ENCODE measurements at places on chromosomes 2 and 18.

- DNase-seq, result no peak
Observed at GRCh38 chr2:58634653-58635370, 393.7 kb upstream of the FANCL start.

- DNase-seq, result no peak
Observed at GRCh38 chr2:219522111-219523030, 8.1 kb downstream of the ASIC4 start.

DNA sequence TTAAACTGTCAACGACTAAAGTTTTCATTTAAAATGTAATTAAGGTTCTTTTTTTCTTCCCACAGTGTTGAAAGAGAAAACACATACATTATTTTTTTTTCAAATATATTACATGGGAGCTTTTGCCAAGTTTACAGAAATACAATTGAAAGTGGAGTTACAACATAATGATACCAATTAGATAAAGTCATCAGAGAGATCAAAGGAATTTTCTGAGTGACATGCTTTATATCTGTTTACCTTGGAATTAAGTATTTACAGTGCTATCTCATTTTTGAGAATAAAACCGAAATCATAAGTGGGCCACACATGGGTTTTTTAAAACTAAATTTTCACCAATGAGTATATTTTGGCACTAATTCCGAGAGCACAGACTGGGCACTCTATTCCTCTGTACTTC lies 165.2 kb downstream of the RAPGEF4 start:
- no peak for DNase-seq

- DNase-seq, result no peak
Observed at GRCh38 chr2:74044999-74045398, 60.3 kb downstream of the TET3 start.

DNA sequence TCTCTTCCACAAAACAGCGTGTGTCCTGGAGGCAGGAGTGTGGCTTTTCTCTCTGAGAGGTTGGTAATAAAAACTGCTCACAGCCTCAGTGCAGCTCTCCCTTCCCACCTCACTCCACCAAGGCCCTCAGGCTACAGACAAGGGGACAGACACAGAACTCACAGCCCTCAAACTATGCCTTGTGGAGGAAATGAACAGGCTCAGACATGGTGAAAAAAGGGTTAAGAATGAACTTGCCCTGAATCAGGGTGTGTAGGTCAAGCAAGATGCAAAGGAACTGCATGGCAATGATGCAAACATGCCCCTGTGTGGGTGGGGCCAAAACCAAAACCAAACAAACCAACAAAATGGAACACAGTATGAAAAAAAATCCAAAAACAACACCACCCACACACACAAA lies 125.8 kb downstream of the GALNT14 start:
- no peak for DNase-seq

DNA sequence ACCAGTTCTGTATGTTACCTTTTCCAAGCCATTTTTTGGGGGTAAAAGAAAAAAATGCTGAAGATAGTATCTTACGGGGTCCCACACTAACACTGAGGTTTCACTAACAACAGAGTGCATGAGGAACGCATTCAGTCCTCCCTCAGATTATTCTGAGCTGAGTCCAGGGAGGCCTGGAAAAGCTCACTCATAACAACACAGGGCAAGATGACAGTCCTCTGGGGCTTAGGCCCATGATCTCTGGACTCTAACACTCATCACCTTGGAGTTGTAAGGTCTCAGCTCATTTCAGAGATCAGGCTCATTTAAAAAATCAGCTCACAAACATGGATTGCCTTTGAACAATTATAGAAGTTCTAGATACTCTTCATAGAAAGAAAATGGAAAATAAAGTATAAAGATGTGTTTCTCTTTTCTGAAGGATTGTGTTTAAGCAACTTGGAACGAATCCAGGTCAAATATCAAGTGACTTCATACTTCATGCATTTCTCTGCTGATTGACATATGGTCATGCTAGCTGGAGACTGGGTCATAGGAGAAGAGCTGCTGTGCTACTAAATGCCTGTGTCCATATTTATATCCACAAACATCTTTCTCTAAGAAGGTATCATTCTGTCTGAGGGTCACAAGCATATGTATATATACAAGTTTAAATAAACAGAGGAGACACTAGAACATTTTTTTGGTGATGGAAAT lies 265.8 kb downstream of the ALK start:
- DNase-seq, result no peak

DNA sequence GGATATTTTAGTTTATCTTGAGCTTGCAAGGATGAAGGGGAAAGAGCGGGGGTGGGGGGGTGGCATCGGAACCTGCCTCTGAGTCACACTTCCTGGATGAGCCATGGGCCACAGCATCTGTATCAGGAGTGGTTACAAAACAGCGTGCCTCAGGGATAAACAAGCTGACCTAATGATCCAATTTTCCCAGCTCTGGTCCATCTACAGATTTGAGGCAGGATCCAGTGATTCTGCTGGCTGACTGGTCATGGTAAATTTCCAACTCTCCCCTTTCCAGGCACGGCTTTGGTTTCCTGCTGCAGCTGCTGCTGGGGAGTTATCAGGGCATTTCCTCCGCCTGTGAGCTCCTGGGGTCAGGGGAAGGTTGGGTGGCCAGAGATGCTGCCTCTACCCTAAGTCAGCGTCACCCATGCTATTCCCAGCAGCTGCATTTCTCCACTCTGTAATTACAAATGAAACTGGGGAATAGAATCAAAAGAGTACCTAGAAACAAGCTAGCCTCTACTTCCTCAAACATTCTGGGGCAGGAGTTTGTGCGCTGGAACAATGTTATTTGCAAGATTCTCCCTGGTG lies 4.7 kb upstream of the HPCAL1 start:
- DNase-seq, result peak; percentile 49

DNA sequence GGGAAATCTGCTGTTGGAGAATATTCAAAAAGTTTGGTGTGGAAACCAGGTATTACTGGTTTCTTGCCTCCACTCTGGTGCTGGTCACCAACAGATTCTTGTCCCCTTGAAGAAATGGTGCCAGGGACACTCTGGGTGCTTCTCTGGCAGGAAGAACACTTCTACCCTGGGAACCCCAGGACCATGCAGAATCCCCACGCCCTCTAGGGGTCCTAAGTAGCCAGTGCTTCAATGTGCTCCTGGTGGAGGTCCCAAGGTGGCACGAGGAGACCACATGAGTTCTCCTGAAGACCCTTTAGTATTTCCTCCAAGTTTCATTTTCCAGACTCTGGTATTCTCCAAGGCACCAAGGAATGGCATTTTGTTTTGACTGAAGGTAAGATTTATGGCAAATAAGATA lies 380.6 kb downstream of the TSN start:
- DNase-seq, result no peak

DNA sequence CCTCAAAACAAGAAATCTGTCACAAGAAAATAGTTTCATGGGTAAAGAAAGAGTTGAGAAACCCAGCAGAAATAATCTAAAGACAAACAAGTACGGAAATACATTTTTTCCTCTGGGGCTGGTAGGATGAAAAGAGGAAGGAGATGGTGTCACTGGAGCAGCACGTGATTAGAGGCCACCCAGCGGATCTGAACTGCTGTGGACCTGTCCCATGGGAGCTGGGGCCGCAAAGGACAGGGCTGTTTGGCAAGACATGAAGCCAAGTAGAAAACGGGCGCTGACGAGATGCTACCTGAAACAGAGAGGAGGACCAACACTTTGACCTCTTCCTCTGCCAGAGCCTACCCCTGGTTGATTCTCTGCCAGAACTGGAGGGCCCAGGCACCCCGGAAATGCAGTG lies 295.4 kb upstream of the ATP5MC3 start:
- DNase-seq, result no peak

GRCh38 chr18:54828281-54828881 lies at the start of gene RAB27B:
Gene RAB27B, plus strand, starts transcription at chr18:54828477. Its CDS starts 49,109 bp downstream, at chr18:54877586.
- DNase-seq, result peak; percentile 36

- DNase-seq, result no peak
Observed at GRCh38 chr2:157838442-157839161, 37.5 kb downstream of the ACVR1 start.

DNA sequence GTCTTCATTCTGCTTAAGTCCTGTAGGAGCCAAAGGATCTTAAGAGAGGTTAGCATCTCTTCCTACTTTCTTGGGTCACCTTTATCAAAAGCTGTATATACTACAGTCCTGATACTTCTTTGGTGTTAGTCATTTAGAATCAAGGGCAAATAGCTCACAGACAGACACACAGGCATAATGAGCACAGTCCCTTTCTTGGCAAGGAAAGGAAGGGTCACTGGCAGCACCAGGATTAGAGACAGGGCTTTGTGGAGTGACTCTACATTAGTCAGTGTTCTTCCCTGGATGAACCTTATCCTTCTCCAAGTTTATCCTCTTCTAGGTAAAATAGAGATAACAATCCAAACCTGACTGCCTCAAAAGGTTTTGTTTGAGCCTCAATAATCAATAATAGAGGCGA lies 40.0 kb upstream of the NCKAP5 start:
- DNase-seq, result no peak

GRCh38 chr2:95019572-95019971 lies 5.9 kb upstream of the MAL start:
- DNase-seq, result no peak

- no peak for DNase-seq
Observed at GRCh38 chr2:175620106-175620505, 382.0 kb downstream of the LNPK start.

DNA sequence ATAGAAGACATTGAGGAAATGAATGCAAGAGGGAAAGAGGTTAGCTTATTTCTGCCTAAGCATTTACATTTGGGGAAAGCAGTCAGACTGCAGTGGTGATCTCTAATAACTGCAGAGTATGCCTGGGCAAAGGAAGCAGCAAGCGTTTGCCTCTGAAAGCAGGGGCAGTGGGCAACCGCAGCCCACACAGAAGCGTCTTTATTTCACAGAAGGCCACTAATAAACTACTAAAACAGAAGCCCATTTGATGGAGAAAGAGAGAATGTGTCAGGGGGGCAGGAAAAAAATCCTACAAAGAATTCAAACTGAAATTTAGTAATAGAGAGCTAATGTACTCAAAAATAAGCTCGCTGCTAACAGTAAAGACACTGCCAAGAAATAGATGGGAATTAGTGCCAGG lies 53.1 kb downstream of the LRRTM4 start:
- DNase-seq, result no peak

GRCh38 chr2:16487686-16488085 lies 177.9 kb downstream of the CYRIA start:
- no peak for DNase-seq

- no peak for DNase-seq
Observed at GRCh38 chr18:73549236-73549635, 598.4 kb downstream of the FBXO15 start.

DNA sequence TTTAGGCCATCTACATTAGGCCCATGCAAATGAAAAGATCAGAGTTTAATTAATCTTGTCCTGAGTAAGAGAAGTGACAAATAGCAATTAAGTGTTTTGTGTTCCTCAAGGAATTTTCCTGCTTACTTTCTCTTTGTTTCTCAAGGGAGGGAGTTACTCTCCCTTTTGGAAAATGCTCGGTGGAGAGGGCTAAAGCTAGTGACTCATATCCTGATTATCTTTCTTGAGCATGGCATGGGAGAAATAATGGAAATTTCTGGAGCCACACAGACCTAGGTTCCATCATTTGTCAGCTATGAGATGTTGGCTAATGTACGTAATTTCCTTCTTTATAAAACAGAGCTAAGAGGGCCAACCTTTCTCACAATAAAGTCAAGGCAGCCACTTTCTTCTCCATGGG lies 177.1 kb downstream of the ETAA1 start:
- DNase-seq, result no peak

DNA sequence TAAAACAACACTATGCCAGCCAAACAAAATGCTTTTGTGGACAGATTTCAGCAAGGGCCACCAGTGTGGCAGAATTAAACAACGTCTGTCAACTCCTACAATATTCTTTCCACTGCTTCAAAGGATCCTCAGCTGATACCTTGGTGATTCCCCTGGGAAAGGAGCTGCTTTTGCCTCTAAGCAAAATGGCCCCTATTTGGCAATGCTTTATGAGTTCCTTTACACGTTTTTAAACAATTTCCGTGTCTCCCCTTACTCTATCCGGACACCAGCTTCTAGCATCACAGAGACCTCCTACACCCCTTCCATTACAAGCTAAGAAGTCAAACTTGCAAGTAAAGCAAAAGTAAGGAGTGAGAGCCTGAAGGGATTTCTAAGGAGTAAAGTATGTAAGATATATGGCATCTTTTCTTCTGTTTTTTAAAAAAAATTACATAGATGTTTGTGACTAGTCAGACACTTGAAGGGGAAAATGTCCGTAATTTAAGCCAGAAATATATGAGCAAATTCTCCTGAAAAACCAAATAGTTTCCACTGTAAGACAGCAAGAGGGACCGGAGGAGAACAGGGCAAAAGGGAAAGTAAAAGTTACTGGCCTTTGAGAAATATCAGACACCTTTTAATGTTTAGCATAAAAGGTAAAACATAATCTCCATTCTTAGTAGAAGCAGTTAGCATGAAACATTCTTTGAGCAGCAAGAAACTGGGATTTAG lies 1.9 kb downstream of the SOS1 start:
- DNase-seq, result no peak

DNA sequence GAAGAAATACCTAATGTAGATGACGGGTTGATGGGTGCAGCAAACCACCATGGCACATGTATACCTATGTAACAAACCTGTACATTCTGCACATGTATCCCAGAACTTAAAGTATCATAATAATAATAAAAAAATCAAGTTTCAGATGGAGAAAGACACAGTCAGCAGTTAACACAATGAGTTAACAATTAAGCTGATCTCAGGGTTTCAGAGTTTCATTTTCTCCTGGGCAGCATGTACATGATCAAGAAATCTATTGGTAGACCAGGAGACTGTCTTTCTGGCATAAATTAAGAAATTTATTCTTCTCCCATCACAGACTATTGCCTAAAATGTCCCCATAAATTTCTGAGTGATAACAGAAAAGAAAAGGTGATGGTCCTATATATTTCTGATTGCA lies 155.3 kb downstream of the RAD51AP2 start:
- no peak for DNase-seq
